Activated CD8-positive, alpha-beta T cell treated with anti-CD3 and anti-CD28 coated beads for 36 hours (primary cell): ENCODE measurements at places on chromosomes 3 and 15.
A peak's percentile ranks its signal among the peaks of the same experiment; 100 is the strongest.

GRCh38 chr3:123282461-123282860 is 80.7 kb downstream of the SEC22A start:
- DNase-seq = no peak

DNA sequence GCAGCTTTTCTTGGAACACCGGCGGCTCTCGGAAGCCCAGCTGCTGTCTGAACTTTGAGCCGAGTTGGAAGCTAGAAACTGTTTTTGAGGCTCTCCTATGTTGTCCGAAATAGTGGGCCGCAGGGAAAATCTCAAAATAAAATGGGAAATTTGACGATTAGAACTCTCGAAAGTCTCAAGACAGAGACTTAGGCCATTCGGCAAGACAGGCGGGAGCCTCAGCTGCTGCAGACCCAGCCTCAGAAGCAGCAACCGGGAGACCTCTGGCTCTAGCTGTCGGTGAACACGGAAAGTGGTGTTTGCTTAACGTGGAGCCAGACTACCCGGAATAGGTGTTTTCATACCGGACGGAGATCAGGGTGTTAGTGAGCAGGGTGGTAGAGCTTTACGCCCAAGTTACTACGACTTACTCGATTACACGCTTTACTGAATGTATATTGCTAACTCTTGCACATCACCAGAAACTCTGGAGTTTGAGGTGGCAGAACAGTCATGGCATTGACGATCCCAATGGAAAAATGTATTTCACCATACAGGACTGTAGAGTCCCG is 357 bp upstream of the MAN2C1 start:
- peak; percentile 32 for DNase-seq

- DNase-seq = peak; percentile 21
Observed at GRCh38 chr3:72678867-72679266, 169.4 kb downstream of the SHQ1 start.

DNA sequence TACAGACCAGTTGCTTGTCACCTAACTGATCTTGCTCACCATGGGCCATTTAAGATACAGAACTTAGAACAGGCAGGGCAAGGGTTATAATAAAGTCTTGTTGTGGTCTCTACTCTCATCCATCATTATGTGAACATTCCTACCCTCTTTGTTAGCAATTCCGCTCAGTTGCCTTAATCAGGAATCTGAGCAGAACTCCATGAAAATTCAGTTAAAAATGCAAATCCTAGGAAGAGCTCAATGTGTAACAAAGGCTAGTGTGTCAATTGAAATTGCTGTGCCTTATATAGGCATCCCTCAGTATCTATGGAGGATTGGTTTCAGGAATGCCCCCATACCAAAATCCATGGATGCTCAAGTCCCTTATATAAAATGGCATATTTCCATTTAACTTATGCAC is 44.5 kb downstream of the CP start:
- DNase-seq = no peak

DNA sequence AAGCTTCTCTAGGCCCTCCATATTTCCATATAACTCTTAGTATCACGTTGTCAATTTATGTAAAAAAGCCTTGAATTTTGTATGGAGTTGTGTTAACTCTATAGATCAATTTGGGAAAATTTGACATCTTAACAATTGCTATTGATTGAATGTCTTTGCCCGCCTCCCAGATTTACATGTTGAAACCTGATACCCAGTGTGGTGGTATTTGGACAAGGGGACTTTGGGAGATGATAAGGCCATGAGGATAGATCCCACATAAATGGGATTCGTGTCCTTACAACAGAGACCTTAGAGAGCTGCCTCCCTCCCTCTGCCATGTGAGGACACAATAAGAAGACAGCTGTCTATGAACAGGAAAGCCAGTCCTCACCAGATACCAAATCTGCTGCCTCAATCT is 21.1 kb upstream of the TNK2 start:
- DNase-seq = no peak

- no peak for DNase-seq
Observed at GRCh38 chr3:4322635-4323034, 19.5 kb downstream of the SETMAR start.

DNA sequence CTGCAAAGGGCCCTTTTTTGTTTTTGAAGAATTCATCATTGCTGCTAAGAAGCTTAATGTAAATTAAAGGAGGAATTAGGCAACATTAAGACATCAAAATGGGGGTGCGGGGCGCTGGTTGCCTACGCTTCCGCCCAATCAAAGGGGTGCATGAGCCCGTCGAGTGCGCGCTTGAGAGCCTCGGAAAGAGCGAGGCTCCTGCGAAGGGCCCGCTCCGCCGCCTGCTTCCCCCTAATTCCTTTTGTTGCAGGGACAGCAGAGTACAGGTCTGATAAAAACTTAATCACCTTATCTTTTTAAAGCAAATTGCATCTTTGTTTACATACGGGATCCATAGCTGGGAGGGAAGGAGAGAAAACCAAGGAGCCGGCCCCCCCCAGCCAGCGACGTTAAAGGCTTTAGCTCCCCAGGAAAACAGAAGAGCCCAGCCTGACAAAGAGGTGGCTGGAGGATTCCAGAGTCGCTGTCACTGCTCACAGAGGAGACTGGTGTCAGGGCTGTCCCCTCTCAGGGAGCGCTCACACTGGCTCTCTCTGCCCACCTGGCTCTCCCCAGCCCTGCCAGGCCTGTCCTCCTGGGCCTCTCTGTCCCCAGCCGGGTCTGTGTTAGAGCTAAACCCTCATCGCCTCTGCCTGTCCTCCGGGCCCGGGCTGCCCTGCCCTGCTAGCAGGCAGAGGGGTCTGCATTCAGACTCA is 67.3 kb downstream of the DNAJB8 start:
- no peak for DNase-seq

DNA sequence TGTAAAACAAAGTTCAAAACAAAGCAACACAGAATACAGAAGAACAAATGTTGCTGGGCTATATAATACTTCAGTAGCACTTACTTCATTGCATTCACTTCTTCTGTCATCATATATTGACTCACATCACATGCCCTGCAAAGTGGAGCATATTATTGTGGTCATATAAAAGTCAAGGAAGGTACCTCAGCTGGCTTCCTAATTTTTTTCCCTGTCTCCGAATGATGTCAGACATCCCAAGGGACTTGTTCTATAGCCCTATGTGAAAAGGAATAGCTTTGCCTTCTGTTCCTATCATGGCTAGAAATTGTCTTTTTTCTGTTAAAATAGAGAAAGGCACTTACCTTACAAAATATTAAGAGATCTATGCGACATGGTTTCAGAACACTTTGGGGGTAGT is 109.4 kb downstream of the LRTM1 start:
- DNase-seq = no peak

GRCh38 chr3:29686889-29687592 is 406.2 kb downstream of the RBMS3 start:
- DNase-seq = no peak

GRCh38 chr15:89150762-89151664 is 62.8 kb downstream of the ABHD2 start:
- DNase-seq = no peak

- DNase-seq = no peak
Observed at GRCh38 chr15:62792986-62793751, 249.4 kb upstream of the TPM1 start.

DNA sequence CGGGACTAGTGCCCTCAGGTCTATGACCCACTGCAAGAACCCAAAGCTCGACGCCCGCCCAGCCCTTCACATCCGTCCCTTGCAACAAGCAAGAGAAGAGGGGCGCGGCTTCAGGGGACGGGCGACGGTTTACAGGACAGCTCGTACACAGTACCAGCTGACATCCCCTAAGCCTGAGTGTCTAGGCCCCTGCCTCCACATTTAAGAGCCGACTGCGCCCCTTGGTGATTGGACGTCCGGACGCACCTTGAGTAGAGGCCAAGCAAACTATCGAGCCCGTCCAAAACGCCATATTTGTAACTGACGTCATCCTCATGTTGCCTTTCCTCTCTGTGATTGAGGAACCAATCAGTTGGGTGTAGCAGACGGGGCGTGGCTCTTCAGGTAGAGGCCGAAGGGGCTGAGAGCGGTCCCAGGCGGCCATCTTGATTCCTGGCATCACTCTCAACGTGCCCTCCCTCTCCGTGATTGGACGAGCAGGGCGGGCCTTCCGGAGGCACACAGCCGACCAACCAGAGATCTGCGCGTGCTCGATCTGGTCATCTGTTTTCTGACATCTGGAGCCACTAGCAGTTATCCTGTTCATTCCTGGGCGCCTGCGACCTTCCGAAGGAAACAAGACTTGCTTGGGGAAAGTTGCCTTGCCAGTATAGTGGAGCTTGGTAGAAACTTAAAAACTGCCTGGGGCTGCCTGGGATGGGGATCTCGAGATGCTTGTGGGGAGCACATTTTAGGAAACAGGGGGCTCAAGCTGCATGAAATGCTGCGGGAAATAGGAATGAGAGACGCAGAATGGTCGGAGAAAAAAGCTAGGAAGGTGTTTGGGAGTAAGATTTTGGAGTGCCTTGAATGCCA is 4.0 kb upstream of the RPL14 start:
- peak; percentile 99 for DNase-seq

- DNase-seq = no peak
Observed at GRCh38 chr3:112377568-112378071, 44.7 kb downstream of the CD200 start.

DNA sequence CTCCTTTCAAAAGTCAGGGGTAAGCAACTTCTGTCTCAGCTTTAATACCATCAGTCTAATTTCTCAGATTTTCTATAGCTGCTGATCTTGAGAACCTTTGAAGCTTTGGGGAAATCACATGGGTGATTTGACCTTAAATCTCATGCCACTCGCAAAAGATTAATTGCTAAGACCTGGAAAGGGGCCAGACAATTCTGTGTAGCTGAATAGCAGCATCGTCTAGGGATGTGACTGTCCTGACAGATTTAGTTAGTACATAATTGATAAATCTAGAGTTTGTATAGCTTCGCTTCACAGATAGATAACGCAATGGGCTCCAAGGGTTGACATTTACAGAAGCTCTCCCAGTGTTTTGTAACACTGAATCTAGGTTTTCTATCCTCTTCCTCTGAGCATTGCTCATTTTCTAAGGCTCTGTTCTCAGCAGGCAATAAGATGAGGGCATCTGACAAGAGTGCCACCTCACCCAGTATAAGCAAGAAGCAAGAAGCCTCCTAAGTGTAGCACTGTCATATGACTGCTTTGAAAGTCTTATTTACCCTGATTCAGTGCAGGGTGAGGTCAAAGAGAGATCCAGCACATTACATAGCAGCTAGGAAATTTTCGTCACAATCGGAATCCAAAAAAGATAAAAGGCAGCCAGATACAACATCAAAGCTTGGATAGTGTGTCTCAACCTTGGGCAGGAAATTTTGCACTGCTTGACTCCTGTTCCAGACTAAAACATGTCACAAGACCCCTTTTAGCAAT is 47.7 kb upstream of the DUT start:
- no peak for DNase-seq

DNA sequence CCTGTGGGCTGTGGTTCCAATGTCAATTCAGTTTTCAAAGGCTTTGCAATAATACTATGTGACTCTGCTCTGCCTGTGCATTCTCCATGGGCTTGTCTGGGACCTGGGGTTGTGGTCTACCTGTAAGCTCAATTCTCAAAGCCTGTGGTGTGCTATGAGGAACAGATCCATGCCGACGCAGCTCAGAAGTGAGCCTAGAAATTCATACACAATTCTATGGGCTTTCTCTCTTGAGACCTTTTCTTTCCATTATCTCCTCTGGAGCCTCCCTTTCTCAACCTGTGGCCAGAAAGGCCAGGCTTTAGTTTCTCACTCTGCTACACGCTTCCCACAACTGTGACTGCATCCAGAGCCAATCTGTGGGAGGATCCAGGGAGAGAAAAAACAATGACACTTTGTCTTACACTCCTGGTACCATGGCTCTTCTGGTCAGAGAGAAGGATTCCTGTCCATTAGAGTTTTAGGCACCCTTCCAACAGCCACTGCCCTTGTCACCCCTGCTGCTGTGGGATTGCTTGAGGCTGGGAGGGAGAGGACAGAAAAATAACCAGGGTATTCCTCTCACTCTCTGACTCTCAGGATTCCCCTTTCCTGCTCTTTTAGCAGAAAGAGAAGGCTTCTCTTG is 34.1 kb upstream of the KLF13 start:
- no peak for DNase-seq

DNA sequence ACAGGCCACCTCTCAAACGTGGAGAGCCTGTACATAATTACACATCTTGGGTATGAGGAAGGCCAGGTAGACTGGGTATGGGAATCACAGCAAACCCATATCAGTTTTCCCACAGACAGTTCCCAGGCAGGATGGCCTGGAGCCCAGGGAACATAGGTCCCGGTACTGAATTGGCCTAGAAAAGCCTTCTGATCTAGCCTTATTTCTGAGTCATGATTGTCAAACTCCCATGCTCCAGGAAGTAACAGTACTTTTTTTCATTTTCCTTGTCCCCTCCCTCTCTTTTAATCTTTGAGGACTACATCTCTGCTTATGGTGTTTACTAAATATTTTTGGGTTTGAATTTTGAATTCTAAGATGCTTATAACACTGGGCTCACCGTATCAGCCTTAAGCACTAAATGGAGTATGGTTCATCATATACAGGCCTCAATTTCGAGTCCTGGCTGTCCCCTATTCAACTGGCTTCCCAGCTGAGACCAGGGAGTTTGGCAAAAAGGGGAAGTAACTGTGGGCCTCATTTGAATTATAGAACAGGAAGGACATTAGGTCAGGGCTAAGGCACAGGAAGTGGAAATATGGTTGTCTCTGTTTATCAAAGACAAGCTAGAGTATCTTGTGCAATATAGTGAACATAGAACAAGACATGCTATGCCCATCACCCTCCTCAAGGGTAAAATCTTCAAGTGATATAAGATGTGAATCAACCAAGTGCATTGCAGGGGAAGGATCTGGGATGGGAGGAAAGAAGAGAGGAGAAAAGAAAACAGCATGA is 494.6 kb downstream of the NTRK3 start:
- no peak for DNase-seq

DNA sequence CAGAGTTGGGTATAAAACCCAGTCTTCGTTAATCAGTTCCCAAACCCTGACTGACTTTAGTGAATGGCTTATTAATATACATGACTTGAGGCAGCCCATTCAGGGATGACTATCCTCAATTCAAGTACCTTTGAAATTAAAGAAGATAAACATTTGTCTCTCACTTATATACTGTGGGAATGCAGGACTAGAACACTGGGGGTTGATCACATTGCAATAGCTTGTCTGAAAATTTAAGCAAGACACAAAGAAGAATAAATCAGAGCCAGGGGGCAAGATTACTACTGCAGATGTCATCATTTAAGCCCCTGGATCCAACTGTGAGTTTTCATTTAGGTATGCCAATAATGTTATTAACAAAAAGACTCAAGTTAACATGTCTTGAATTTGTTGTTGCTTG is 647.7 kb downstream of the ZPLD1 start:
- DNase-seq = no peak

DNA sequence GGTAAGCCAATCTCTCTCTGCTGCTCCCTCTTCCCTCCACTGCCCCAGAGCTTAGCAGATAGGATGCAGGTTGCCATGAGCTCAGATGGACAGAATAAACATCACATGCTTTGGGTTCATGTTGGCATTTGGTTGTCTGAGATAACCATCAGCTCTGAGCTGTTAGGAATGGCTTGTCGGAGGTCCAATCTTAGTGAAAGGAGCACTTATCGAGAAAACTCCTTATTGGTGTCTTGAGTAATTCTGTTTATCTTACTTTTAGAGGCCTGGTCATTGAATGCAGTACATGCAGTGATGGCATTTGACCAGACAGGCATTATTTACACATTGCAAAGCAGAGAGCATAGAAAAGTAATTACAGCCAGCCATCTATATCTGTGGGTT is 99.7 kb downstream of the CEMIP start:
- DNase-seq = no peak

- DNase-seq = no peak
Observed at GRCh38 chr15:96767703-96768434, 437.4 kb downstream of the NR2F2 start.

GRCh38 chr3:124923833-124924232 is 10.7 kb downstream of the MUC13 start:
- no peak for DNase-seq

GRCh38 chr15:85905751-85906450 is 111.2 kb upstream of the KLHL25 start:
- DNase-seq = no peak
